NAMALWA (cell line): ENCODE measurements at places on chromosomes 5 and 9.

GRCh38 chr9:75213765-75214164 lies 125.5 kb downstream of the OSTF1 start:
- no peak for DNase-seq

DNA sequence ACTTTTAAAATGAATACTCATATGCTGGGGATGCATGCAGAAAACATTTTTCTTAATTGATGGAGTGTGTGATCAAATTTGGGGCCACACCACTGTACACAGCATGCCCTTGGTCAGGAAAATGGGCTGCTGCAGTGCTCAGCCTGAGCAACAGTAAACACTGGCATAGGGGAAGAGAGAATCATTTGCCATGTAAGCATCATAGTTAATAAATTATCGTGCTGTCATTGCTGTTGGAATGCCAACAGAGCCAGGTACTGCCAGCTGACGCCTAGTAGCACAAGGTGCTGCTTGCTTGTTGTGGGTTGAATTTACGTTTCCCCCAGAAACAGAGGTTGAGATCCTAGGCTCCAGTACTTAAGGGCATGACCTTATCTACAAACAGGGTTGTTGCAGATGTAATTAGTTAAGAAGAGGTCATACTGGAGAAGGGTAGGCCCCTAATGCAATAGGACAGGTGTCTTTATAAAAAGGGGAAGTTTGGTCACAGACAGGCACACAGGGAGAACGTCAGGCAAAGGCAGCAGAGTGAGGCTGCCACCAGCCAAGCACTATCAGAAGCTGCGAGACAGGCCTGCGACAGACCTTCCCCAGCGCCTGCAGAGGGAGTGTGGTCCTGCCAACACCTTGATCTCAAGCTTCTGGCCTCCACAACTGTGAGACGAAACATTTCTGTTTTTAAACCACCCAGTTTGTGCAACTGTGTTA lies 25.3 kb downstream of the DAP start:
- peak; percentile 77 for DNase-seq

- no peak for DNase-seq
Observed at GRCh38 chr5:130712324-130712723, 452.7 kb downstream of the HINT1 start.

DNA sequence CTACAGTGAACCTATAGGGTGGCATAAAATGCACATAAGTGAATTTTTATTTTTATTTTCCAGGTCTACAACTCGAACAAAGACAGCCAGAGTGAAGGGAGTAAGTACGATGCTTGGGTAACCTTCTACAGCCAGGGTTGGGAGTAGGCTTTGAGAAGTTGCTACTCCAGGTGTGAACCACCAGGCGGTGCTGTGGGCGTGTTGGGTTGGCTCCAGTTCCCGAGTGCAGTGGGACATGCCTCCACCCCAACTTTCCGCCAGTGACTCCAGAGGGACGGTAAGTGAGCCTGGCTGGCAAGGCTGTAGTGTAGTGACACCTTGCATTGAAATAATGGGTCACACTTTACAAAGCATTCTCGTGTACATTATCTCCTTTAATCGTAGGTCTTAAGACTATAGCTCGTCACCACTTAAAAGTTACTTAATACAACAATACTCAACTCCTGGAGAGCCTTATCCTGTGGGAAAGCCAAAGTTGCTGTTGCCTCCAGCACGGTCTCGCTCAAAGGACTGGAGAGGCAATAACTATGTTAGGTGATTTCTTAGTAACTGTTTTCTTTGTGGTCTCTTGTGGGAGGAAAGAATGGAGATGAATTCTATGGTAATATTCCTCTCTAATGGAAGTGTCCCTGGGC lies 244.0 kb downstream of the ARHGAP26 start:
- peak; percentile 44 for DNase-seq
